Stimulated activated CD4-positive, alpha-beta T cell treated with anti-CD3 and anti-CD28 coated beads, Interleukin-12 subunit alpha, Interleukin-12 subunit beta, amount 100 ng/mL, for 24 hours (primary cell): ENCODE measurements at places on chromosomes 6 and 20.
A peak's percentile ranks its signal among the peaks of the same experiment; 100 is the strongest.

- DNase-seq = no peak
Observed at GRCh38 chr6:7542874-7543624, 1.6 kb downstream of the DSP start.

DNA sequence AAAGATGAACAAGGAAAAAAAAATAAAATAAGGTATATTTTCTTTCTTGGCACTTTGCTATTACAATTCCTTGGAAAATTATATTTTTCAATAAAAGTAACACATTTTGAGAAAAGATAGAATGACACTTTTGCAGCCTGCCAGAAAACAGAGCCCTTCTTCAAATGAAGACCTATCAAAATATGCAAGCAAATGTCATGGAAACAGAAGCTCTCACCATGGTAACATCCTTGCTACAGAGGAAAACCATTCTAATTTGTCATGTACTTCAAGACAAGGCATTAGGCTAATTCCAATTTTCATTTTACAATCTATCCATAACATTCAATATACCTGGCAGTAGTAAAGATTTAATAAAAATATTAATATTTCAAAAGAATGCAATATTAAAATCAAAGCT lies 177.9 kb downstream of the RNGTT start:
- no peak for DNase-seq

DNA sequence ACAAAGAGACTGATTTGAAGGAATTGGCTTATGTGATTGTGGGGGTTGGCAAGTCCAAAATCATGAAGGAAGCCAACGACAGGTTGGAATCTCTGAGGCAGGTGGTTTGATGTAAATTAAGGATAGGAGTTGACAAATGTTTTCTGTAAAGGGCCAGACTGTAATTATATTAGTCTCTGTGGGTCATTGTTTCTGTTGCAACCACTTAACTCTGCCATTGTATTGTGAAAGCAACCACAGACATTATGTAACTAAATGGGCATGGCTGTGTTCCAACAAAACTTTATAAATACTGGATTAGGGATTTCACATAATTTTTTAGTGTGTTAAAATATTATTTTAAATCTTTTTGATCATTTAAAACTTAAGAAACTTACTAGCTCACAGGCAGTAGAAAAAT lies 199.2 kb upstream of the MYLIP start:
- no peak for DNase-seq

GRCh38 chr6:106372838-106373501 lies 12.5 kb downstream of the CRYBG1 start:
- DNase-seq = no peak

- no peak for DNase-seq
Observed at GRCh38 chr6:137708481-137708880, 158.6 kb upstream of the TNFAIP3 start.

- DNase-seq = no peak
Observed at GRCh38 chr6:157194643-157195042, 128.7 kb downstream of the TMEM242 start.

DNA sequence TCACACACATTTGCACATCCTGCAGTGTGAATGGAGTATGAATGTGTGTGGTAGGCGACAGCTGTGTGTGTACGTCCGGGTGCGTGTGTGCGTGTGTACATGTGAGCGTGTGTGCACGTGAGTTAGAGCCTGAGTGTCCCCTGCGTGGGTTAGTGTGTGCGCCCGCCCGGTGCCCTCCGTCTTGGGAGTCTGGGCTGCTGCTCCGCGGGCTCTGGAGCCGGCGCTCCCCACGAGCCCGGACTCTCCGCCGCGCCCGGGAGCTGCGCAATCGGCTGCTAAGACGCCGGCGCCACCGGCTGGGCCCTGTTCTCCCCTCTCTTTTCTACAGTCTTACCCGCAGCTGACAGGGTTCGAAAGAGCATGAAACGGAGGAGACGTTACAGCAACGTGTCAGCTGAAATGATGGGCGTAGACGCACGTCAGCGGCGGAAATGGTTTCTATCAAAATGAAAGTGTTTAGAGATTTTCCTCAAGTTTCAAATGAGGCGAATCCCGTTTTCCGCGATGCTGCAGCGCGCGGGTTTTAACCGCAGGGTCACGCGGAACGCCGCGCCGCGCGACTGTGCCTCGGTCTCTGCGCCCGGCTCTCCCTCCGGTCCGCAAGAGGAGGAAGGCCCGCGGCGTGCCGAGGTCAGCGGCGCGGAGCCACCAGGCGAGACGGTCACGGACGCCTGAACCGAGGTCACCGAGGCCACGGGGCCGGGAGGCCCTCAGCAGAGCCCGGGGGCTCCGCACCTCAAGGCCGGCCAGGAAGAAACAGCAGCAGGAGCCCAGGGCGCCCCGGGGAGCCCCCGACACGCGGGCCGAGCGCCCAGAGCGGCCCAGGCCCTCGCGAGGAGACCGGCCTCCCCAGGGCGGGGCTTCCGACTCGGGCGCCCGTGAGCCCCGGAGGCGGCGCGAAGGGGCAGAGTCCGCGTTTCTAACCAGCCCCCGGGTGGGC lies 95.3 kb upstream of the BHLHE23 start:
- DNase-seq = peak; percentile 33

GRCh38 chr20:43043887-43044286 lies 145.8 kb downstream of the PTPRT start:
- DNase-seq = no peak
